Activated gamma-delta T cell treated with Interleukin-2 at 50 U/mL for 16 hours (primary cell): ENCODE measurements at places on chromosomes 7 and 10.

- no peak for DNase-seq
Observed at GRCh38 chr7:55975988-55976633, 11.7 kb downstream of the NIPSNAP2 start.

DNA sequence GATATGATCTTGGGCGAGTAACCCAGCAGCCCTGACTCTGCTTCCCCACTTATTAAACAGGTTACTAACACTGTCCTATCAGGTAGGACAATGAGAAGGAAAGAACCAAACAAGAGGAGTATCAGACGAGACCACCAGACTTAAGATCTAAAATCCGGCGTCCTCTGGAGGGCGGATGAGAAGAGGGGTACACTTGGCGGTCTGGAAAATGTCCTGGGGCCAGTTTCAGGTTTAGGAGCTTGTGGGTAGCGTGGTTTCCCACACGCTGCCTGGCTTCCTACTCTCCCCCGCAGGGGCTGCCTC is 635 bp downstream of the ZNF32 start:
- no peak for DNase-seq

GRCh38 chr7:141361960-141362359 is 189.2 kb upstream of the AGK start:
- DNase-seq, result no peak

GRCh38 chr7:93719546-93719945 is 145.0 kb upstream of the CALCR start:
- DNase-seq, result no peak

DNA sequence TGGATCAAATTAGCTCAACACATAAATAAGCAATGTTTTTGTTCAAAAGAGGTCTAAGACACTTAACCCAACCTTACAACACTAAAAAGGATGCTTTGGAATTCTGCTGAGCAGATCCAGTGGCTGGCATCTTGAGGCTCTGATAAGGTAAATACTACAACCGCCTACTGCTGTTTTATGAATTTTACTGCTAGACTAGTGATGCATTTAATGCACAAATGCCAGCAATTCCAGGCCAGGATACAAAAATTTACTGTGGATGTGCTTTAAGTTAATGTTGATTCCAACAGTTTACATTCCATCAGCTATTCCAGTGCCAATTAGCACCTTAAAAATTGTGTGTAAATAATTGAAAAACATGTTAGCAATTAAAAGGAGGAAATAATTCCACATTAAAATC is 261.3 kb downstream of the PARD3 start:
- no peak for DNase-seq

DNA sequence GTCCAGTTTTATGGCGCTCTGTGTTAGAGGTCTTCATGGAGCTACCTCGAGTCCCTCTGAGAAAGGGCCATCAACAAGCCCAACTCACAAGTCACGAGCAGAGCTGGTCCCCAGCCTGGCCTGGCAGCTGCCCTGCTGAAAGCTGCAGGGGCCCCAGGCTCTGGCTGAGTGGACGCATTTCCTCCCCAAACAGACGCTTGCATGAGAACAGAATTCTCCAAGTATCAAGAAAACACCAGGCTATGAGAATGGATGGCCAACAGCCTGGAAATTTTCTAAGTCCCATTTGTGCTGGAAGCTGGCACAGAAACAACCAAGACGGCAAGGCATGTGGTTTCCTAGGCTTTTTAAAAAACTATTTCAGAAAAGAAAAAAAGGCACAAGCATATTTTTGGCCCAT is 114.8 kb downstream of the FAM53B start:
- no peak for DNase-seq

DNA sequence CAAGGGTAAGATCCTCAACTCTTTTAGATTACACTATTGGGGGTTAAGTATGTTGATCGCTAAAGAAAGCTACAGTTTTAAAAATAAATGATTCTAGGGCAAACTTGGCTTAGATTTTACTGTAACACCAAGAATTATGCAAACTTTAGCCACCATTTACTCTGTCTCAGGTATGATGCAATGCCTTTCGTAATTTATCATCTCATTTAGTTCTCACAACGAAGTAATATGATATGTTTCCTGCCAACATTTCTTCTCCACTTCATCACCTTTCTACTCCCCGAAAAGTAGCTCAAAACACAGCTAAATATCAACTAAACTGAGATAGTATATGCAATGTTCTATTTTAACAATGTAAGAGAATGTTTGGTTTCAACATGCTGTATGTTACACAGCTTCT is 21.1 kb downstream of the FAM133B start:
- DNase-seq, result no peak

DNA sequence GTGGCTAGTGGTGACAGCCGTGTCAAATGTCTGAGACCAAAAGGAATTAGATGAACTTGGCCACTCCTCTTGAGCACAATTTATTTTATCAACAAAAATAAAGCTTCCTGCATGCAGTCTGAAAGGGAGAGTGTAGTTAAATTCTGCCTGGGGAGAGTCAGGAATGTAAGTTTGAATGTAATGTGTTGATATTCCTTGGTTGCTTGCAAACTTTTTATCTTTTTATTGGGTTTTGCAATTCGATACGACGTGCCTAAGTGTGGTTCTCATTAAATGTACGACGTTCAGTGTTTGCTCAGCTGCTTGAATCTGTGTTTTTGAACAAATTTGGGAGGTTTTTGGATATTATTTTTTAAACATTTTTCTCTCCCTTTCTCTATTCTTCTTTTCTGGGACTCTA is 839.9 kb downstream of the CCSER2 start:
- DNase-seq, result no peak

DNA sequence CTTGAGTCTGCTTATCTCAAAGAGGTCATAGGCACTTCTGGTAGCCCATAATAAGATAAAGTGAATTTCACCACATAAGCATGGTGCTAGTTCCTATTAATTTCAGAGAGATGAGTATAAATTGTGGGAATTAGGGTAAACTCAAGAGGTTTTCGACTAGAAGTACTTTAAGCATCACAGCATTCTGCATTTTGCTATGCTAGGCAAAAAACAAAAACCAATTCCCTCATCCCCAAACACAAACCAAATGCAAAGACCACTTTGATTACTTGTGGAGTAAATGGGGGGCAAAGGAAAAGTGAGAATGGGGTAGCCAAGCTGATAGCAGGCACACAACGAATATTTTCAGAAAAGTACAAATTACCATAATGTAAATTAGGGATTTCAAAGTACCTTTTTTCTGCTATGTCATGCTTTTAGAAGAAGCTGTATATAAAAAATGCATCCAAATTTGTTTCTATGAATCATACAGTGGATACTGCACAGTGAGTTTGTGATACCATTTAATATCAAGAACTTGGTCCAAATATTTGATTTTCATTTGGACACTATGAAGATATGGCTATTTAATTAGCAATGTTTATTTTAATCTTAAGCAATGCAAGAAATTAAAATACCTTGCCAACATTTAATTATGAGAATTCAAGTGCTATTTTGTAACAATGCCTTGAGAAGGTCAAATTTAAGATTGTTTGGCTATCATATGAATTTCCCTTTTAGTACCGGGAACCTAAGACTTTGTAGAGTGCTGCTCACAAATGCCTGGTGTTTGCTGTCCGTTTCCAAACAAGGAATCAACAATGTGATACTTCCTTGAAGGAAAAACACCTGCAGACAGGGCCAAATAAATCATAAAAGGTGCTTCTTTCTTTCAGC is 455.5 kb downstream of the PHTF2 start:
- DNase-seq, result no peak

DNA sequence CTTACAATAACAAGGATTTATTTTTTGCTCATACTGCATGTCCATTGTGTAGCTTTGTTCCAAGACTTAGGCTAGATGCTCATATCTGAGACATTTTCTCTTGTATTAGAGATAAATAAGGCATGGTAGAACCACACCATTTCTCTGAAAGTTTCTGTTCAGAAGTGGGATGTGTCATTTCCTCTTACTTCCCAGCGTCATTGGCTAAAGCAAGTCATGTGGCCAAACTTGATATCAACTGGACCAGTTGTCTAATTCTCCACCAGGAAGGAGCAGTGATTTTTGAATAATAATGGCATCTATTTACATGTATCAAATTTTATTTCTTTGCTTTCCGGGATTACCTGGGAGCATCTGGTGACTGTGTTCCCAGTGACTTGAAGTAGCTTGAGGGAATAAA is 38.3 kb downstream of the AHCYL2 start:
- DNase-seq, result no peak

- no peak for DNase-seq
Observed at GRCh38 chr7:115680921-115681320, 349.6 kb downstream of the TFEC start.

DNA sequence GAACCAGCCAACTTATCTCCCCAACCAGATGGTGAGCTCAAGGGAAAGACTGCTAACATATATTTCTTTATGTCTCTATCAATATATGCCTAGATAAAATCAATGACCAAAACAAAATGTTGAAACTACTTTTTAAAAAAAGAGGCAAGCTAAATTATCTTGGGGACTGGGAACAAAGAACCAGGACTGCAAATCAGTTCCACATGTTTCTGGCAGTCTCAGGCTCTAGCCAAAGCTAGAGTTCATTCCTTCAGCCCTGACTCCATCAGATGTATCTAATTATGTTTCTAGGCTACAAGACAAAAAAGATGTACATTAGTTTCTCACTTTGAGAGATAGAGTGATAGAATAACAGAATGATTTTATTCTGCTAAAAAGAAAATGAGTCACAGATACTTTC is 1290.3 kb upstream of the SORCS1 start:
- no peak for DNase-seq

- DNase-seq, result no peak
Observed at GRCh38 chr10:86261941-86262687, 104.5 kb downstream of the GRID1 start.

GRCh38 chr10:5818894-5819293 is 5.7 kb upstream of the GDI2 start:
- DNase-seq, result no peak

- no peak for DNase-seq
Observed at GRCh38 chr10:86064219-86064618, 302.4 kb downstream of the GRID1 start.

GRCh38 chr7:117836-118614 is 74.3 kb upstream of the FAM20C start:
- DNase-seq, result no peak

GRCh38 chr10:103939522-103939921 is 21.5 kb upstream of the STN1 start:
- no peak for DNase-seq

DNA sequence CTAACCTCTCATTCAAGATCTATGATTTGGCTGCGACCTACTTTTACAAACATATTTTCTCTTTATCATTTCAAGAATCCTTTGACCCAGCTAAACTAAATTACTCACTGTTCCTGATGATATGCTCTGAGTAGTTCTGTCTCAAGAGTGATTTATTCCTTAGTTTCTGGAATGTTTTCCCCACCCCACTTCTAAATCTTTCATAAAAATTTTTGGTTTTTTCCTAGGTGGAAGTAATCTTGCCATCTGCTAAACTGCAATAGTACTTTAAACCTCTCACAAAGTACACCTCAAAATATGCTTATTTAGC is 170.8 kb downstream of the DNAJC1 start:
- no peak for DNase-seq

GRCh38 chr7:100691676-100692577 is 2.1 kb downstream of the GIGYF1 start:
- peak; percentile 81 for DNase-seq

- no peak for DNase-seq
Observed at GRCh38 chr7:18020138-18020715, 7.4 kb downstream of the PRPS1L1 start.

- DNase-seq, result no peak
Observed at GRCh38 chr7:6542368-6542767, 8.9 kb downstream of the GRID2IP start.

GRCh38 chr7:67655168-67655567 is 658.5 kb downstream of the TYW1 start:
- DNase-seq, result no peak

GRCh38 chr7:132609222-132609621 is 33.0 kb upstream of the PLXNA4 start:
- DNase-seq, result no peak

GRCh38 chr10:12279281-12279680 is 70.1 kb upstream of the CAMK1D start:
- DNase-seq, result no peak

- no peak for DNase-seq
Observed at GRCh38 chr10:15448598-15448997, 77.5 kb upstream of the FAM171A1 start.
